Astrocyte (in vitro differentiated cells and primary cell): ENCODE measurements at places on chromosomes 3 and 15. TPM values are rescaled to one million over a fixed set of nuclear protein-coding genes. Genes with fewer than 3 reads are reported as not detected.

Gene EAF2
- 1.7 and 1.8 TPM in 2 replicates for total RNA-seq

GRCh38 chr3:27644941-27645340 is 77.2 kb downstream of the EOMES start:
- no peaks in the 10 kb centered on the region for H3K27me3 ChIP-seq
- H3K4me3 ChIP-seq, result no peak overlapping the region
- no peak for DNase-seq
- no peaks in the 10 kb centered on the region for H3K36me3 ChIP-seq
- H3K27ac ChIP-seq, result no peak overlapping the region

- no peak overlapping the region for H3K27ac ChIP-seq
- no peaks in the 10 kb centered on the region for H3K36me3 ChIP-seq
- no peaks in the 10 kb centered on the region for H3K27me3 ChIP-seq
- H3K4me1 ChIP-seq, result peaks cover 8% of the 10 kb centered on the region
- no peak overlapping the region for H3K4me3 ChIP-seq
These were observed 5.8 kb upstream of the C15orf61 start for GRCh38 chr15:67515090-67515489.

DNA sequence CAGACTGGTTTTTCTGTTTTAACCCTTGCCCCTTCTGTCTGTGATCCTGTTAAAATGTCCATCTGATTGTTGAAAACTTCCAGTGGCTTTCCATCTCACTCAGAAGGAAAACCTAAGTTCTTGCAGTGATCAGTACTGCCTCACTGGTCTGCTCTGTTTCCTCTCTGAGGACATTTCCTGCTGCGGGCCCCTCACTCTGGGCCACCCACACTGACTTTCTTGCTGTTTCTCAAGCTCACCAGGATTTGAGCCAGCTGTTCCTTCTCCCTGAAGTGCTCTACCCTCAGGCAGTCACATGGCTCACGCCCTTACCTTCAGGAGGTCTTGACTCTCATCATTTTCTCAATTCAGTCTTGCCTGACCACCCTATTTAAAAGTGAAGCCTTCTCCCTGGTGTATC is 1.8 kb downstream of the GRK7 start:
- no peak overlapping the region for H3K4me3 ChIP-seq
- no peak for DNase-seq
- no peaks in the 10 kb centered on the region for H3K36me3 ChIP-seq
- H3K4me1 ChIP-seq, result no peaks in the 10 kb centered on the region
- H3K27me3 ChIP-seq, result no peaks in the 10 kb centered on the region

DNA sequence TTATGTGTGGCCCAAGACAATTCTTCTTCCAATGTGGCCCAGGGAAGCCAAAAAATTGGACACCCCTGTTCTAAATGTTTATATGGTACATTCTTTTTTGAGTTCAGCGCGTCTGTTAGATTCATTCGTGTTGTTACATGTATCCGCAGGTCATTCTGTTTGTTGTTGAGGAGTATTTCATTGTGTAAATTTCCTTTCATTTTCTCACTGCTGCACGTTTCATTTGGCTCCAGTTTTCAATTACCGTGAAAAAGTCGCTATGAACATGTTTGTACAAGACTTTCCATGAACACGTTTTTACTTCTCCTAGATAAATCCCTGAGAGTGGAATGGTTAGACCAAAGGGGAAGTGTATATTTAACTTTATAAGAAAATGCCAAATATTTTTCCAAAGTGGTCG is 7.5 kb upstream of the OPA1 start:
- H3K27me3 ChIP-seq, result no peaks in the 10 kb centered on the region
- H3K36me3 ChIP-seq, result no peaks in the 10 kb centered on the region
- H3K4me3 ChIP-seq, result no peak overlapping the region
- no peak for DNase-seq

Gene ABHD10
- total RNA-seq, result 26.6 and 28.6 TPM in 2 replicates

Gene ACVR2B
- 12.7 and 14.7 TPM in 2 replicates for total RNA-seq

GRCh38 chr15:52039925-52040781 is 21.1 kb downstream of the MAPK6 start:
- no peaks in the 10 kb centered on the region for H3K36me3 ChIP-seq
- no peak overlapping the region for H3K4me3 ChIP-seq
- H3K4me1 ChIP-seq, result peaks cover 13% of the 10 kb centered on the region
- H3K27ac ChIP-seq, result no peak overlapping the region
- peak; percentile 51 for DNase-seq
- no peaks in the 10 kb centered on the region for H3K27me3 ChIP-seq

DNA sequence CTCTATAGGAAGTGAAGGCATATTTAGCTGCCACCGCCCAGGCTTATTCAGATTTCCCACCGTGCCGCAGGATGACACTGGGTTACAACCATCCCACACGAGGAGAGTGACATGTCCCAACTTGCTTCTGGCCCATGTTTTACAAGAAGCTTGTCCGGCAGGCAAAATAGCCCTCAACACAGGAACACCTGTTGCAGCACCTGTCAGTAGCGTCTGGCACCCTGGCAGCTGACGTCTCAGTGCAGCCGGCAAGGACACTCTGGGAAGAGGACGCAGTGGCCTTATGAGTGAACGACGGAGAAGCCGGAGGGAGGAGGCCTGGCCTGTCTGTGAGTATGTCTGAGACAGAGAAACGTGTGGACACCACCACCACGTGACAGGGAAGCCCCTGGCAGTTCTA is 32.1 kb downstream of the FAM174B start:
- H3K36me3 ChIP-seq, result no peaks in the 10 kb centered on the region
- no peak overlapping the region for H3K4me3 ChIP-seq
- DNase-seq, result no peak

- no peak overlapping the region for H3K27ac ChIP-seq
- H3K36me3 ChIP-seq, result peaks cover 24% of the 10 kb centered on the region
- no peaks in the 10 kb centered on the region for H3K27me3 ChIP-seq
- peak; percentile 40 for DNase-seq
- H3K4me1 ChIP-seq, result peaks cover 10% of the 10 kb centered on the region
- H3K4me3 ChIP-seq, result peak overlapping the region; percentile 98
These were observed 1.2 kb downstream of the NKIRAS1 start for GRCh38 chr3:23915537-23916108.

DNA sequence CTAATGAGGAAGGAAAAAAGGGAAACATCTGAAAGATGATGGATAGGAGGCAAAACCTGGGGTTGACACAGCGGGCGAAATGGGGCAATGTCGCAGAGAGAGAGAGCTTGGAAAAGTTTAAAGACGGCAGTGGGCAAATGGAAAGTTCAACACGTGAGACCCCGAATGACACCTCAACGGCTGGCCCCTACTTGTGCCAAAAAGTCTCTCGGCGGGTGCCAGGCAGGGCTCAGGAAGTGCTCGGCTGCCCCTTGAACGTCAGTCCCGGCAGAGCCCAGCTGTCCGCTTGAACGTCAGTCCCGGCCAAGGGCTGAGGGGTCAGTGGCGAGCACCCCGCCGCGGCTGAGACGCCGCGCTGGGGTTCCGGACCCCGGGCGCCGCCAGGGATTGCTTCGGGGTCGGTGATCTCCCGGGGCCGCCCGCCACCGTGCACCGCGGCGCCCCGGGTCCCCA is 658 bp downstream of the EOGT start:
- no peaks in the 10 kb centered on the region for H3K27me3 ChIP-seq
- DNase-seq, result peak; percentile 29
- H3K4me1 ChIP-seq, result peaks cover 33% of the 10 kb centered on the region
- peak overlapping the region; percentile 84 for H3K27ac ChIP-seq

Gene NME9
- total RNA-seq, result 0.54 and 0.62 TPM in 2 replicates

DNA sequence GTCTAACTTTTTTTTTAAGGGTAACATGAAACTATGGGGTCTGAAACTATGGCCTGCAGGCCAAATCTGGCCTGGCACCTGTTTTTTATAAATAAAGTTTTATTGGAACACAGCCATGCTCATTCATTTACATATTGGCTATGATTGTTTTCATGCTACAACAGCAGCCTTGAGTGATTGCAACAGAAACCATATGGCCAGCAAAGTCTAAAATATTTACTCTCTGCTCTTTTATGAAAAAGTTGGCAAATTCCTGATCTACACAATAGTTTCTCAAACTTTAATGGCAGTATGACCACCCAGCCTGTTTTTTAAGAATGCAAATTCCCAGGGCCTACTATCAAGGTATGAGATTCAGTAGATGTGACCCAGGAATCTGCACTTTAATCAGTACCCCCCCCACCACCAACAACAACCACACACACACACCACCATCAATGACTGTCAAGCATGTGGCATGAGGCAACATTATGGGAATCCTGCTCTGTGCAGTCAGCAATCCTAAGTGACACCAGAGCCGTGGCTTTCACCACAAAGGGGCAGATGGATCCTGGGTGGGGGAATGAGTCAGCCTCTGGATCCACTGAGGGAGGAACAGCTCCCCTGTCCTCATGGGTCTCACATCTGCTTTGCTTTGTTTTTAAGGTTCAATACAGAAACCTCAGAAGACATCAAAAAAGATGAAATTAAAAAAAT is 142.8 kb downstream of the NTRK3 start:
- no peaks in the 10 kb centered on the region for H3K4me1 ChIP-seq
- DNase-seq, result peak; percentile 88
- H3K36me3 ChIP-seq, result no peaks in the 10 kb centered on the region
- no peaks in the 10 kb centered on the region for H3K27me3 ChIP-seq

- peak overlapping the region; percentile 62 for H3K27ac ChIP-seq
- H3K4me3 ChIP-seq, result no peak overlapping the region
- H3K27me3 ChIP-seq, result no peaks in the 10 kb centered on the region
- H3K4me1 ChIP-seq, result peaks cover 10% of the 10 kb centered on the region
- DNase-seq, result peak; percentile 93
- no peaks in the 10 kb centered on the region for H3K36me3 ChIP-seq
These were observed 54.6 kb downstream of the SSUH2 start for GRCh38 chr3:8589880-8590556.

GRCh38 chr3:133888726-133889340 is 6.8 kb downstream of the RAB6B start:
- no peak for DNase-seq
- peaks cover 7% of the 10 kb centered on the region for H3K27me3 ChIP-seq
- no peak overlapping the region for H3K27ac ChIP-seq
- H3K4me3 ChIP-seq, result no peak overlapping the region
- no peaks in the 10 kb centered on the region for H3K4me1 ChIP-seq

GRCh38 chr3:58683001-58683458 is 16.5 kb upstream of the FAM3D start:
- H3K4me1 ChIP-seq, result no peaks in the 10 kb centered on the region
- no peaks in the 10 kb centered on the region for H3K36me3 ChIP-seq
- H3K27ac ChIP-seq, result no peak overlapping the region
- no peak overlapping the region for H3K4me3 ChIP-seq
- no peak for DNase-seq

Gene AHSG
- total RNA-seq, result not detected in 2 replicates

Gene PPP2R3A
- 18.7 and 19.5 TPM in 2 replicates for total RNA-seq

Gene STRIT1
- total RNA-seq, result not detected in 2 replicates

- H3K27ac ChIP-seq, result no peak overlapping the region
- no peaks in the 10 kb centered on the region for H3K36me3 ChIP-seq
- peak; percentile 16 for DNase-seq
These were observed 162.9 kb upstream of the FAM3D start for GRCh38 chr3:58829321-58830000.

Gene MESP2
- total RNA-seq, result not detected in 2 replicates

GRCh38 chr3:6580808-6581207 is 280.1 kb upstream of the GRM7 start:
- H3K36me3 ChIP-seq, result no peaks in the 10 kb centered on the region
- H3K4me1 ChIP-seq, result no peaks in the 10 kb centered on the region
- no peak for DNase-seq
- H3K27me3 ChIP-seq, result no peaks in the 10 kb centered on the region
- no peak overlapping the region for H3K27ac ChIP-seq

Gene ITGB5
- 139 and 201 TPM in 2 replicates for total RNA-seq

GRCh38 chr3:53196575-53197407 is 35.8 kb downstream of the PRKCD start:
- peak overlapping the region; percentile 60 for H3K27ac ChIP-seq
- no peaks in the 10 kb centered on the region for H3K36me3 ChIP-seq
- H3K4me1 ChIP-seq, result peaks cover 14% of the 10 kb centered on the region
- peak; percentile 39 for DNase-seq

DNA sequence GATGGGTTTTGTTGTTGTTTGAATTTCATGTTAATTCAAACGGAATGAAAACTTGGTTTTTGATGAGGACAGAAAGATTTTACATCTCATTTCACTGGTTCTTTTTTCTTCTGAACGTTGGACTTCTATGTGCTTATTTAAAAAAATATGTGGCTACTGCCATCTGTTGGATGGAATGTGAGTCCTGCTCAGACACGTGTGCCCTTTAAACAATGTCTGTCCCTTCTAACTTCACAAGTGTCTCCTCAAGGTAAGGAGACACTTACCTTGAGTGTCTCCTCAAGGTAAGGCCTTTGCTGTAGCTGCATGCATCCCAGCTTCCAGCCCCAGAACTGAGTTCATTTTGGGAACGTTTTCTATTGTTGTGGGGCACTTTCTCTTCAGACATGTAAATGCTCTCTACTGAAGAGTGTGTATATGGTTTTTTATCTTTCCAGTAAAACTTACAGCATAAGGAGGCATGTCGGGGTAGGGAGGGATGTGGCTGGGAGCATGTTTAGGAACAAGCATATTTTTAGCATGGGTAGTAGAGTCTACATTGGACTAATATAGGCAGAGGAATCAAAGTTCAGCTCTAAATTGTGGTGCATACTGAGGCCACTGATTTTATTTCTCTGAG is 63.1 kb upstream of the UBE3A start:
- H3K4me1 ChIP-seq, result peaks cover 11% of the 10 kb centered on the region
- no peak overlapping the region for H3K4me3 ChIP-seq
- H3K36me3 ChIP-seq, result no peaks in the 10 kb centered on the region
- H3K27ac ChIP-seq, result no peak overlapping the region
- H3K27me3 ChIP-seq, result no peaks in the 10 kb centered on the region
- DNase-seq, result no peak
